Stimulated activated CD4-positive, alpha-beta T cell treated with anti-CD3 and anti-CD28 coated beads, Interleukin-15, amount 100 ng/mL, for 1 hour (primary cell): ENCODE measurements at places on chromosomes 6 and 20.

GRCh38 chr6:108741331-108741989, 106.8 kb upstream of the ARMC2 start:
- DNase-seq, result no peak

- DNase-seq, result no peak
Observed at GRCh38 chr6:125524356-125524755, 222.6 kb upstream of the HDDC2 start.

GRCh38 chr20:5433352-5433751, 116.6 kb upstream of the PROKR2 start:
- DNase-seq, result no peak

DNA sequence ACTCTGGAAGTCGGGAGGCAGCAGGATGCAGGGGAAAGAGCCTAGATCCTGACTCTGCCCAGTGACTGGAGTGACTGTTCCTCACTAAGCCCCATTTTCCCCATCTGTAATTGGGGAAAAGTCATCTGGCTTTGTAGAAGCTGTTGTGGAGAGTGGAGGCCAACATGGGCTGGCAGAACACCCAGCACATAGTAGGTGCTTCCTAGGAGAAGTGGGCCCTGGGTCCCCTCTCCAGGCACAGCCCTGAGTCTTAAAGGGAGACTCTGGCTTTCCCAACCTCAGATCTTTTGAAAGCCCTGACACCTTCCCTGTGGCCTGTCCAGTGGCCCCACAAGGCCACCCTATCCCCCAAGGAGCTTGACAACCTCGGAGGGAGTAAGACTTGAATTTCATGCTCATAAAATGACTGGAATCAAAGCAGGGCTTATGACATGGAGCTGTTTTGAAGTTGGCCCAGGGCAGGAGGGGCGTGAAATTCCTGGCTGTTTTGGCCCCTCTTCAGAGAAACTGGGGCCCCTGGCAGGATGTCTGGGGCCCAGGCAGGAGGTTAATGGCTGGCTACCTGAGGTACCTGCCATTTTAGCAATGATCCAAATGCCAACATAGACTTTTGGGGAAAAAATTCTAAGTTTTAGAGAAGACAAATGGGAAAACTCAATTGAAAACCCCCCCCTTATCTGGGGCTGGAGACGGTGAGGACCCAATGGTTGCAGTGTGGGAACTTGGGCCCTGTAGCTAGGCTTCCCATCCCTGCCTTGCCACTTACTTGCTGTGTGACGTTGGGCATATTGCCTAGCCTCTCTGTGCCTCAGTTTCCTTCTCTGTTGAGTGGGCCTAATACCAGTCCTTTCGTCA, 51.6 kb downstream of the UBE2V1 start:
- no peak for DNase-seq

GRCh38 chr20:23924751-23925150, 45.2 kb upstream of the CST5 start:
- DNase-seq, result no peak

DNA sequence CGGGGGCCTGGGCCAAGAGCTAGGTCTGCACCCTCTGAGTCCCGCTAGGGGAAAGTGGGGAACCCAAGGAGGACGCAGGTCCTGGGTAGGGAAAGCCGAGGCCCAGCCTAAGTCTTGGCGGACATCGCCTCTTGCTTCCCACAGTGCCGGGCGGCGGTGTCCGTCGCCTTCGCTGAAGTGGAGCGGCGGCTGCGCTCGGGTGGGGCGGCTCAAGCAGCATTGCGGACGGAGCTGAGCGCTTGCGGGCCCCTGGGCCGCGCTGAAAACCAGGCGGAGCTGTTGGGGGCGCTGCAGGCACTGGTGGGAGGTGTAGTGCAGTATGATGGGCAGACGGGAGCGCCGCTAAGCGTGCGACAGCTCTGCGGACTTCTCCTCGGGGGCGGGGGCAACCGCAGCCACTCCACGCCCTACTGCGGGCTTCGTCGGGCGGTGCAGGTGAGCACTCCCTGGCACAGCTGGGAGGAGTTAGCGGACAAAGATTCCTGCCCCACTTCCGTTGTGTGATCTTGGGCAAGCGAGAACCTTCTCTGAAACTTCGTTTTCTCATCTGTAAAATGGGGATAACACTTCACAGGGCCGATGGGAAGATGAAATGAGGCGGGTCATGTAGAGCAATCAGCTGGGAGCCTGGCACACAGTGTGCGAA, 4.2 kb downstream of the PRSS16 start:
- peak; percentile 40 for DNase-seq

DNA sequence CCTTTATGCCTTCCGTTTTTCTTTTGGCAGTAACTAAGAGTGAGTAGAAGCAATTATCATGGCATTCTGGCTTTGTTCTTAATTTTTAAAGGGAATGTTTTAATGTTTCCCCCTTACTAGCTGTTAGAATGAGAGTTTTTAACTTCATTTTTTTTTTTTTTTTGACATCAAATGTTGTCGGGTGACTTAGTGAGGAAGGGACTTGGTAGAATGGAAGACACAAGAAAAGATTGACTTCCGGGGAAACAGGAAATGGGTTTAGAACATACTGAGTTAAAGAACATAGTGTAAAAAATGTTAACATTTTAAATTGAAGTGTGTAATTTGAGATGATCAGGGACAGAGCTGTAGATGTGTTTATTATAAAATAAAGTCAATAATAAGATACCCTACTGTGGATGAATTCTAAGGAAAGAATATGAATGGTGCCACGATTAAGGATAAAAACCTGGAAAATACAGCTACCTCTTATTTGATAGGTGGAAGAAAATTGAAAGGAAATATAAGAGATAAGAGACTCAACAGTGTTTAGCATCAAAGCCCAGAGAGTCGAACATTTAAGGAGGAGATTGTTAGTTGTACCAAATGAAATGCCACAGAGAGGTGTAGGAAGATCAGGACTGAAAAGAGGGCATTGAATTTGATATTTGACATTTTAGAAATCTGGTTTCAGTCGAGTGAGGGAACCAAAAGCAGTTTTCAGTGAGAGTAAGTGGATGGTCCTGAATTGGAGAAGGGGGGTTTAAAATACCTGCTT, 9.4 kb downstream of the HSF2 start:
- no peak for DNase-seq

- DNase-seq, result no peak
Observed at GRCh38 chr6:90578894-90579549, 7.8 kb downstream of the MAP3K7 start.

GRCh38 chr20:3685341-3685740, 3.5 kb upstream of the ADAM33 start:
- no peak for DNase-seq

DNA sequence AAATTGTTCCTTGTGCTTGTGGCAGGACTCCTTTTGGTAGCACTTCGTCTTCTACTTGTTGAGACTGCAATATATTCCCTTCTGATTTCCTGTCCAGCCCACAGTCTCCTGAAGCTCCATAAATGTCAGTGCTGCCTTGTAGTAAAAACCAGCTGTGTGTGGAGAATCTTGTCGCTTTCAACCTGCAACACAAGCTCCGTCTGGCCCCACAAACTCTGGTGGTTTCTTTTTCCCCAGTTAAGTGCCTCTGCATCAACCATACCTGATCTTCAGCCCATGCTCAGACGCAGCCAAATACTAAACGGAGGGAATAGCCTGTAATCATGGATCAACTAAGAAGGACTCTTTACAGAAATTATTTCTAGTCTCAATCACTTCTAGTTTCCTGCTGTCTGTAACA, 1133.3 kb upstream of the ADGRB3 start:
- DNase-seq, result no peak

- no peak for DNase-seq
Observed at GRCh38 chr6:32967151-32968091, 973 bp upstream of the BRD2 start.

- DNase-seq, result no peak
Observed at GRCh38 chr20:50380697-50381040, 129.5 kb upstream of the PTPN1 start.

GRCh38 chr20:36367370-36367745, 61.2 kb downstream of the DLGAP4 start:
- DNase-seq, result no peak

DNA sequence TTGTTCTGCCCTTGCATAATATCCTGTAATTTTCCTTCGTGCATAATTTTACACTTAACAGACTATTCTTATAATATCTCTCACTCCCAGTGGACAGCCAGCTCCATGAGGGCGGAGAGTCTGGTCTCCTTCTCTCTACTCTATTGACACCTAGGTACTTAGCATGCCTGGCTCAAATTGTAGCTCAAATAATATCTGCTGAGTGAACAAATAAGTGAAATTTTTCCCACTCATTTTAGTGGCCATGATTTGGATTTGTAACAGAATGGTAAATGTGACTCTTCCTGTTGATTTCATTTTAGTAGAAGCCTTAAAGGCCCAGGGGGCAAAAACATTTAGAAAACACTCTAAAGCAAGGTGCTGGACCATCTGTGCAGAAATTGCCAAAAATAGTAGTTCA, 7.8 kb upstream of the DOK5 start:
- no peak for DNase-seq

DNA sequence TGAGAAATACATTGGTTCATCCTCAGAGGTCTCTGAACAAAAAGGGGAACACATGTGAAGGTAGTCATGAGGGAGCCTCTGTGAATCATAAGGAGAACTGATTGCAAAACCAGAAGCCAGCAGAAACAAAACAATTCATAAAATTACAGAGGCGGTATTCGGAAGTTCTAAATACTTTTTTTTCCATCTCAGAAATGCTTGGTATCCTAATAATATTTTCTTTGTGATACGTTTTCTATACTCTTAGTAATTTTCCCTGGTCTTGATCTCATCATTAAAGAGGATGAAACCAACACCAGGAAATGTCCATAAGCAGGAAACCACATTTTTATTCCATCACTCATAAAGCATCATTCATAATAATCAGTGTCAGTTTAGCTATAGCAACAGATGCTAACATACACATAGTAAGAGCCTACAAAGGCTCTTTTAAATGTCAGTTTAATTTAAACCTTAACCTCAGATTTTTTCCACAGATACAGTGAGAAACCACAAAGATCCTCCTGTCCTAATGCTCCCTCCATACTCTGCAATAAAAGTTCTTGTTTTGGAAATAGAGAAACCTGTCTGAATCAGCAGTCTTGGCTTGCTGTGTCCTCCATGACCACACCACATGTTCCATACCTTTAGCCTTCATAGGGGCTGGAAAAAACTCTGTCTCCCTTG, 29.2 kb downstream of the SGK1 start:
- no peak for DNase-seq

DNA sequence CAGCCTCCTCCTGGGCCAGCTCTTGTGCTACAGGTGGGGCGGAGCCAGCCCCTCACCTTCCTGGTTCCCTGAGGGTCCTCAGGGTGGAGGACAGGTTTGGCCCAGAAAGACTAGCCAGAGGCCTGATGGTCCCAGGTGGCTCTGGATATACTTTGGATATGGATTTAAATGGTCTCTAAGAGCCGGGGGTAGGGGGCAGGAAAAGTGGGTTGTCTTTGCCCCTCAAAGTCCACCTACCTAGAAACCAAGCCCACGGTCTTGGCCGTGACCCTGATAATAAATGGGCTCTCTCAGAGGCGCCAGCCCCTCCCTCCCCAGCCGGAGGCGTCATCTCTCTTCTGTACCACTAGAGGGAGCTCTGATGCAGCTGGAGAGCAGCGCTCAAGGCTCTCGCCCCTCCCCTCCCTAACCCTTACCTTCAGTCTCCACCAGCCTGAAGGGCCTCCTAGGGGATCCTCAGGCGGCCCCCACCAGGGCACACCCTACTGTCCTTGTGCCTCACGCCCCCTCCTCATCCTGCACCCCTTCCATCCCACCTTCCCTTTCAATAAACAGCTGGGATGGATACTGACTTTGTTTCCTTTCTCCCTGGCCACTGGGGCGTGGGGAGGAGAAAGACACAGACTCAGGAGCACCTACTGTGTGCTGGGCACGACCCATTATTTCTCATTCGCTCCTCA, 7.5 kb downstream of the NRSN2 start:
- peak; percentile 68 for DNase-seq

DNA sequence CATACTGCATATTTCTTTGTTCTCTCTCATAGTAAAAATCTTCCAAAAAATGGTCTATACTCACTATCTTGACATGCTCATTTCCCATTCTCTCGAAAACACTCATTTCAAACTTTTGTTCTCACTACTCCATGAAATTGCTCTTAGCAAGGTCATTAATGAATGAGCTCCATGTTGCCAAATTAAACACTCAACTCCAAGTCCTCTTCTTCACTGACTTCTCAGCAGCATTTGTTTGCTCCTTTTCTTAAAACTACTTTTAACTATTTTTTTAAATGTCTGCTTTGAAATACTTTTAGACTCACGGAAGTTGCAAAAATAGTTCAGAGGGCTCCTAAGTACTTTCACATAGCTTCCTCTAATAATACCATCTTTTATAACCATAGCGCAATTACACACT, 274.0 kb upstream of the PREP start:
- no peak for DNase-seq

- DNase-seq, result no peak
Observed at GRCh38 chr20:14197097-14197496, 140.3 kb downstream of the FLRT3 start.

GRCh38 chr6:12895721-12896120, 179.2 kb downstream of the PHACTR1 start:
- no peak for DNase-seq

GRCh38 chr6:74549746-74550145, 656.1 kb downstream of the COL12A1 start:
- no peak for DNase-seq

DNA sequence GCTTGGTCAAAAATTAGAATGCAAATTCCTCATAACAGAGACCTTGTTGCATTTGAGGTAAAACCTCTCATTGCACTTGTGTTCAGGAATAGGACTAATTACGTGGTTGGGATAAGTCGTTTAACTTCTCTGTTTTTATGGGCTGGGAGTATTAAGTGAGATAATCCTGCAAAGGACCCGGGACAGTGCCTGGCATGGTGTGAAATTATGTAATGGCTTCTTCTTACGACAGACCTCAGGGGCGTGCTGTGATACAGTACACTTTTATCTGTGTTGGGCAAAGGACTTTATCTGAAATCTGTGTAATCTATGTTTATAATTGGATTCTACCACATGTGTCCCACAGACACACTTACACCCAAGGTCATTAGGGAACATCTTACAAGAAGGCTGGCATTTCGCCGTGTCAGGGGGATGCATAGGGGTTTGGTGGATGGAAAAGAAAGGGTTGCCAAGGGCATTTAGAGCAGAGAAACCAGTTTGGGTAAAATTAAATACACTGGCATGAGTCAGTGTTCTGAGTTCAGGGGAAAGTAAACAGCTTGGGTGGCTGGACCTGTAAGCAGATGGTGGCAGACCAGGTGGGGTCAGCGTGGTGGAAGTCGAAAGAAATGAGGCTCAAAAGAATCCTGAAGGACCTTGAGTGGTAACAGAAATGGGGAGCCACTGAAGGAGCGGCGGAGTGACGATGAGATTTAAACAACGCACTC, 17.2 kb upstream of the RTF2 start:
- DNase-seq, result no peak
